ENCODE measurements at places on chromosomes 4 and X. TPM values are rescaled to one million over a fixed set of nuclear protein-coding genes. Genes with fewer than 3 reads are reported as not detected.

GRCh38 chr4:2399631-2400190 is 18.7 kb downstream of the ZFYVE28 start:
- peak; percentile 91 for DNase-seq

DNA sequence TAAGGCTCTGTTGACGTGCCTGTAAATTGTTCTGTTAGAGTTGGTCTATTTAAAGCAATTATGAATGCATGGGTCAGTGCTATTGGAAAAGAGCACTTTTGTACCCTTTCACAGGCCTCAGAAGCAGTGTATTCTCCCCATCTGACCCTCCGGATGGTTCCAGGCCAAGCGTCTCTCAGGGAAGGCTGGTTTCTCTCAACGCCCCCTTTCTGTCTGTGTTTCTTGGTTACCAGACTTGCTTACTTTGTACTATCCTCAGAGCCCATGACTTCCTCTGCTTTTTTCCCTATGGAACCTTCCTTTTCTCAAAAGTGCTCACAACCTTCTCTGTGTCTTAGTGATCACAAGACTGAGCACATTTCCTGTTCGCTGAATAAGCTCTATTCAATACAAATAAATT is 559.3 kb upstream of the ZFP42 start:
- peak; percentile 41 for DNase-seq

DNA sequence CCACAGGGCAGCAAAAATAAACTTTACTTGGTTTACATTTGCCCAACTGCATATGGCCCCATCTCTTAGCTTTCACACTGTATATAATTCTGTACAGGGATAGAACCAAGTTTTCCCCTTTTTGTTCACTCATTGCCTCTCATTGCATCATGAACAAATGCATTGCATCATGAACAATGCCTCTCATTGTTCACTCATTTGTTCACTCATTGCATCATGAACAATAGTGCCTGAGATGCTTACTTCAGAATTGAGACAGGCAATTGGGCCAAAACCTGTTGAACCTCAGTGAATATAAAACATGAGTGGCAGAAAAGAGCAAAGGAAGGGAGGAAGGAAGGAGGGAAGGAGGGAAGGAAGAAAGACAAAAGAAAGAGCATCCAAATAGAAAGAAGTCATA is 98.2 kb downstream of the SOWAHB start:
- no peak for DNase-seq

- peak; percentile 70 for DNase-seq
These were observed 31.7 kb downstream of the ZFYVE28 start for GRCh38 chr4:2386717-2387116.

GRCh38 chr4:112381996-112382692 is 85.0 kb downstream of the ALPK1 start:
- no peak for DNase-seq

GRCh38 chr4:175762582-175762981 is 49.5 kb downstream of the GPM6A start:
- no peak for DNase-seq

AADAT gene
- total RNA-seq: 3.8 TPM

ENOX2 gene
- total RNA-seq: 3.3 TPM

TRAPPC2 gene
- 17.2 TPM for total RNA-seq

Measured in G401 (cell line).